ENCODE measurements at places on chromosomes 16 and 17. TPM values are rescaled to one million over a fixed set of nuclear protein-coding genes. Genes with fewer than 3 reads are reported as not detected.

DNA sequence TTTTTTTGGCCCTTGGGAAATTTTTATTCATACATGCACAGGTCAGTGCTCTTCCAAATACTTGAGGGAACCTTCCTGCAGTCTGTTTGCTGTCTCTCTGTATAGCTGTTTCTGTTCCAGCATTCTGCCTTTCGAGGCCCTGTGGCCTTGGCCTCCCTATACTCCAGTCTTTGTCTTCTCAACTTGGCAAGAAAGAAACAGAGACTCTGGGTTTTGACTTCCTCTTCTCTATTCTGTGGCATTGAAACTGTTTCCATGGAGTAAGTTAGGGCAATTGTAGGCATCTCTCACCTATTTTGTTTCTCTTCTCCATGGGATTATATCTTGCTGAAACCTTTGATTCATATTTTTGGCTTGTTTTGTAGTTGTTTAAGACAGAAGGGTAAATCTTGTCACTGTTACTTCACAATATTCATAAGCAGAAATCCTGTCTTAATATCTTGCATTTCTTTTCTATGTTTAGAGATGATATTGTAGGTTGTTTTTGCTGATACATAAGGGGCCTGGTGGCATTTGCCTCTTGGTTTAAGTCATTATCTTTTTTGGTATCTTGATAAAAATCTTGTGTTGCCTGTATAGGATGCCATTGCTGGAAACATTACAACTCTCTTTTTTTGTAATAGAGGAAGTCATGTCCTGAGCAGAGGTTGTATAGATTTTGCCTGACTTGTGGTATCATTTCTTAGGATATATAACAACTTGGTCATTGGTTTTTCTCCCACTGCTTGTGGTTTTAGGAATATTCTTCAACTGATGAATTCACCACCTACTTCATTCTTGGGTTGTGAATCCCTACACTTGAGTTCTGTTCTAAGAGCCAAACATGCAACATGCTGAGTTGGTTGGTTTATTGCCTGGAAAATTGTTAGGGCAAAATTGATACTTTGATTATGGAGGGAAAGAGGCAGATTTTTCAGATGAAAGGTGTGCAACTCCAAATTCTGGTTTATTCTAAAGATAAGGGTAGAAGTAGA lies 168.6 kb downstream of the FTO start:
- no peaks in the 10 kb centered on the region for H3K27me3 ChIP-seq
- H3K27ac ChIP-seq: no peak overlapping the region
- H3K36me3 ChIP-seq: 0 out of 2 replicates have a peak, but pooled peaks cover 1% of the 10 kb centered on the region
- H3K4me1 ChIP-seq: no peaks in the 10 kb centered on the region
- H3K4me3 ChIP-seq: no peak overlapping the region
- DNase-seq: peak; percentile 93

Gene KLHL10
- total RNA-seq: 0.18 TPM

Gene OR1F1
- total RNA-seq: not detected

DNA sequence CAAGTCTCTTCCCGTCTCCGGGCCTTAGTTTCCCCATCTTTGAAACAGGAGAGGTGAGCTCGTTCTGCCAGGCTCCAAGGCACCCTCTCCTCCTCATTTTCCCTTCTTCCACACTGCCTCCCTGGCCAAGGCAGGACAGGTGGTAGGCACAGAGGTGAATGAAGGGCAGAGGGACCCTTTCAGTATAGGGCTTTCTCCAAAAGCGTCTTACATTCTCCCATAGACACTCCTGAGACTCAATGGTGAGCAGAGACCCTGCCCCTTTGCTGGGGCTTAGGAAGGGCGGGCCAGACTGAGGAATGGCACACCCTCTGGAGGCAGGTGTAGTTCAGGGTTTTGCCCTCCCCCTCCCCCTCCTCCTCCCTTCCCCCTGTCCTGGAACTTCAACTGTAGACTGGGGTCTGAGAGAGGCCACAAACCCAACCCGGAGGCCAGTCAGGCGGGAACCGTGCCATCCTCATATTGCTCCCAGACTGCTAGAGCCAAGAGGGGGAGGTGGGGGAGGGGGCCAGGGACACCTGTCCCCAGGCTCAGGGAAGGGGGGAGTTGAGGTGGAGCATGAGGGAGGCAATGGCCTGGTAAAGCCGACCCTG lies 1.9 kb downstream of the PLEKHH3 start:
- no peak for DNase-seq
- peak overlapping the region; percentile 82 for H3K4me3 ChIP-seq
- H3K36me3 ChIP-seq: peaks cover 32% of the 10 kb centered on the region

Gene TAC4
- total RNA-seq: not detected

- H3K27me3 ChIP-seq: 0 out of 2 replicates have a peak, but pooled peaks cover 3% of the 10 kb centered on the region
- H3K4me3 ChIP-seq: no peak overlapping the region
- DNase-seq: peak; percentile 84
- H3K36me3 ChIP-seq: no peaks in the 10 kb centered on the region
- no peaks in the 10 kb centered on the region for H3K4me1 ChIP-seq
These were observed 20.6 kb upstream of the SPNS3 start for GRCh38 chr17:4412933-4413831.

DNA sequence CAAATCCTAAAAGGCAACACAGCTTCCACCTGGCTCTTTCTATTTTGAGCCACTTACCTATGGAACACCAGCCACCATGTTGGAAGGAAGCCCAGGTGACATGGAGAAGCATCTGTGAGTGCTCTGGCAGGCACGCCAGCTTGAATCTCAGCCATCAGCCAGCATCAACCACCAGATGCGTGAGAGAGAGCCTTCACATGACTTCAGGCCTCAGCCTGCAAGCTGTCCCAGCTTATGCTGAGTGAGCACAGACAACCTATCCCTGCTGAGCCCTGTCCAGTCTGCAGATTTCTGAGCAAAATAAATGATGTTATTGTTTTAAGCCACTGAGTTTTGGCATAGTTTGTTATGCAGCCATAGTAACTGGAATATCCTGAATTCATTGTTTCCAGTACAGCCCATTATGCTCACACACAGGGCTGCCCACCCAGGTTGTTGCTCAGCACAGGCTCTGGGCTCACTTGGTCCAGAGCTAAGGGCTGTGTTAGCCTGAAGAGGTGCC lies 35.1 kb downstream of the TMEM238L start:
- no peaks in the 10 kb centered on the region for H3K36me3 ChIP-seq
- no peaks in the 10 kb centered on the region for H3K27me3 ChIP-seq
- DNase-seq: no peak
- no peak overlapping the region for H3K4me3 ChIP-seq
- H3K4me1 ChIP-seq: no peaks in the 10 kb centered on the region
- no peak overlapping the region for H3K27ac ChIP-seq

- H3K4me1 ChIP-seq: peaks cover 26% of the 10 kb centered on the region
- peaks cover 5% of the 10 kb centered on the region for H3K27me3 ChIP-seq
- no peaks in the 10 kb centered on the region for H3K36me3 ChIP-seq
- peak overlapping the region; percentile 94 for H3K27ac ChIP-seq
- DNase-seq: peak; percentile 75
These were observed 19.9 kb upstream of the JPH3 start for GRCh38 chr16:87582216-87582965.

DNA sequence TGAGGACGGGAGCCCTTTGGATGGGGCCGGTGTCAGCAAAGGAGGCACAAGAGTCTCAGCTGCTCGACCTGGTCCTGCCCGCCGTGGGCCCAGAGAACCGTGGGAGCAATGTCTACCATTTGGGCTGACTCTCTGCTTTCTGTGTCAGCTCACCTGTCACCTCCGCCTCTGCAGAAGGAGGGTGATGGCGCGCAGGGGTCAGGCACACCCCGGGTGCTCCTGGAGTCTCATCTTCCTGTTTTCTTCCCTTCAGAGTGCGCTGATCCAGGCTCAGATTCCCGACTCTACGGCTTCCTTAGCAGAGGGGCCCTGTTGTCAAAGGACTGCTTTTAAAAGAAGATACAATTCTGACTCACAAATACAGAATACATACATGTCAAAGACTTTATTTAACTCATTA lies 167.1 kb downstream of the BANP start:
- H3K27me3 ChIP-seq: no peaks in the 10 kb centered on the region
- H3K4me3 ChIP-seq: no peak overlapping the region
- peak overlapping the region; percentile 98 for H3K27ac ChIP-seq
- no peak for DNase-seq
